ENCODE measurements at places on chromosomes 4 and X.

DNA sequence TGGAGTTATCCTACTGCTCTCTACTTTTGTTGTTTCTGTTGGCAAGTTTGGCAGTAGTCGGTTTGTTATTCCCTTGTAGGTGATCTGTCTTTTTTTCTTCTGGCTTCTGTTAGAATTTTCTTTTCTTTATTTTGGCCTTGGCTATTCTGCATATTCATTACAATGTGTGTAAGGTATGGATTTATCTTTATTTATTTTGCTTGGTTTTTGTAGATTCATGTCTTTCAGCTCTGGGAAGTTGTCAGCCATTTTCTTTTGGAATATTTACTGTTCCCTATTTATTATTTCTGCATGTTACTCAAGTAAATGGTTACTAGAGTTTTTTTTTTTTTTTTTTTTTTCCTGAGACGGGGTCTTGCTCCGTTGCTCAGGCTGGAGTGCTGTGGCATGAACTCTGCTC lies 12.6 kb downstream of the ADD1 start:
- DNase-seq: no peak

GRCh38 chrX:12894074-12895030 lies 12.1 kb upstream of the TLR8 start:
- DNase-seq: peak; percentile 54

GRCh38 chrX:118904218-118904617 lies 70.2 kb upstream of the LONRF3 start:
- DNase-seq: no peak

- no peak for DNase-seq
These were observed 151.8 kb downstream of the CCNG2 start for GRCh38 chr4:77308843-77309242.

- no peak for DNase-seq
These were observed 50.9 kb downstream of the ABCG2 start for GRCh38 chr4:88107406-88108107.

GRCh38 chrX:153934148-153934761 lies 582 bp downstream of the NAA10 start:
- DNase-seq: no peak

DNA sequence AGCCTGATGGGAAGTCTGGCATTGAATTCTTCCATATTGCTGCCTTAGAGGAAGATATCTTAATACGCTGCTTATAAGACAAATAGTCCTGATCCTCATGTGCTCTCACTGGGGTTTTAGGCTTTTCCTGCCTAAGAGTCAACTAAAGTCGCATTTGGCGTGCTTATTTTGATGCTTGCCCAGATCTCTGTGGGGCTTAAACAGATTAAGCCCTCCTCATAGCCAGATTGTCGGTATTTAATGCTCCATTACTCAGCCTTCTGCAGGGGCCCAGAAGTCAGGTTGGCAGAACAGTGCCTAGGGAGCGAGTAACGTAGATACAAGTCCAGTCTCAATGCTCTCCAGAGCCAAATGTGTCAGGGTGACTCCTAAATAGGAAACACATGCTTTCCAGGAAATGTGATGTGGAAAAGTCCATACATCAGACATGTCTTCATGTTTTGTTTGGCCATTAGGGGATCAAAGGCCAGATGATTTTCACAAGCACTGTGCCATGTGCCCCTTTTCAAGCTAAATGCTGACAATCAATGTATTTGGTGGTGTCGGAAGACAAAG lies 262.8 kb downstream of the PRDM5 start:
- DNase-seq: no peak

DNA sequence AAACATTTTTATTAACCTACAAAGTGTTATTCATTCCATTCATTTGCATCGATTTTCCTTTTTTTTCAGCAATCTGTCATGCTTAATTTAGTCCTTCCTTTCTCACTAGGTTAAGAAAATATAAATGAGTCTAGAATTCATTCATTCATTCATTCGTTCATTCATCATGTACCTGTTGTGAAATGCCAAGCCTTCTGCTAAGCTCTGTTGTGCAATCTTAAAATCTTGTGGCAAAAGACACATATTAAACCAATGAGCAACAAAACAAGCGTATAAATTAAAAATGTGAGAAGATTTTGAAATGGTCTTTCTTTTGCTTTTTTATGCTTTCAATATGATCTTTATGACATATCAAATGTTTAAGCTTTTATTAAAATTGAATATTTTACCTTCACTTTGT lies 88.6 kb upstream of the MAD2L1 start:
- DNase-seq: no peak

DNA sequence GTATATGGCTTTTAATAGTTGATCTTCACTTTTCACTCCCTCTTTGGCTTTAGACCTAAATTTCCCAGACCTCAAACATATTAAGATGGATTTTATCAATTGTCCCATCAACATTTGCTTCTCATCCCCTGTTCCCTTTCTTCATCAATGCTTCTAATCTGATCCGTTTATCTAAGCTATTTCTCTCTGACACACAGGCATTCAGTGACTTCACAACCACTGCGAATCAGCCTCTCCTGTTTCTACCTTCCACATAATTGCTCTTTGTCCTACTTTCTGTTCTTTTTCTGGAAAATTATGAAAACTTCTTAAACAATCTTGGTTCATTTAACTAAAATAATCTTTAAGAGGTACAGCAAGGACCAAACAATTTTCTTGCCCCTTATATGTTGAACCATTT lies 115.2 kb downstream of the GLRA3 start:
- no peak for DNase-seq

DNA sequence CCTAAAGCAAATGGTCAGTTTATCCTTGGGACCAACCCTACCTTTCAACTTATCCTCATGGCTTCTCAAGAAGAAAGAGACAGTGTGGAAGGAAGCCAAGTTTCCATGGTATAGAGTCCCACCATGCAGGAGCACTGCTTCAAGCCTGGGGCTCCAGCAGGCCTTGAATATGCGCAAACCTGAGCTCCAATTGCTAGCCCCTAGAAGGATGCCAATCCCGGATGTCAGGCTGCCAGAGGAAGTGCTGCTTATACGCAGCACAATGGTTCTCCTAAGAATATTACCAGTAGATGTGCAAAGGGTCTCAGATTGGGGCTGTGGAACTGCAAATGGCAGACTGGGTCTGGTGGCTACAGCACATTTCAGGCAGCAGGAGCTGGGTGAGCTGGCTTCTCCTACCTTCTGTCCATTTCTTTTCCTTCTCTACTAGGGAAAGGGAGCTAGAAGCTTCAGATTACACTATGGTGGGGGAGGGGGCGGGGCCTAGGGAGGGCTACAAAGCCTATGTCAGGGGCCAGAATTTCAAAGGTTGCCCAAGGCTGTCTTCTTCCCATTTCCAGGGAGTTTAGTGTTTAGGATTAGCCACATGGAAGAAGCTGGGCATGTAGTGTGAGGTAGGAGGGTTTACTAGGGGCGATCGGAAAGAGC lies 40.7 kb upstream of the CITED1 start:
- DNase-seq: no peak

DNA sequence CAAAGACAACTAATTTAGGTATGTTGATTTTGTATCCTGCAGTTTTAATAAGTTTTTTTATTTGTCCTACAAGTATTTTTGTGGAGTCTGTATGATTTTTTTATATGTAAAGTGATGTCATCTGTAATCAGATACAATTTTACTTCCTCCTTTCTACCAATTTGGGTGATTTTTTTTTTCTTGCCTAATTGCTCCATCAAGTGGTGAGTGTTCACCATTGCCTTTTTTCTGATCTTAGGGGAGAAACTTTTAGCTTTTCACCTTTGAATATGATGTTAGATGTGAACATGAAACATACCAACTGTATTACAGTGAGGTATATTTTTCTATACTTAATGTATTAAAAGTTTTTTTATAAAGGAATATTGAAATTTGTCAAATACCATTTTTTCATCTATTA lies 362.3 kb downstream of the PABPC4L start:
- no peak for DNase-seq

DNA sequence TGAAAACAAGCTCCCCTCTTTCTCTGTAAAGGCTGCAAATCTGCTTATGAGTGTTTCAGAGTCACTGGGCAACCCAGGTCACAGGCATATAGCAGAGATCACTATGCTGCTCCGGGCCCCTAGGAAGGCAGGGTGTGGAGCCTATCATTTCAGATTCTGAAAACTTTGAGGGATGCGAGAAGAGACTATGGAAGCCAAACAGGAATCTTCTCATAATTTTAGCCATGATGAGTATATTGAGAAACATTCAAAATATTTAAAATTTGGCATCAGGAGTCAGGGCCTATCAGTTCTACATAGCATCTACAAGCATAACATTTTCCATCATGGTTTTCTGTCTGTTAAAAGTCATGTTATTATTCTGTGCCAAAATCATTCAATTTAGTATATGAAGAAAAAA lies 61.7 kb upstream of the ATXN3L start:
- DNase-seq: no peak
